HT-29 (cell line): ENCODE measurements at places on chromosomes 7 and 10.
A peak's percentile ranks its signal among the peaks of the same experiment; 100 is the strongest.

DNA sequence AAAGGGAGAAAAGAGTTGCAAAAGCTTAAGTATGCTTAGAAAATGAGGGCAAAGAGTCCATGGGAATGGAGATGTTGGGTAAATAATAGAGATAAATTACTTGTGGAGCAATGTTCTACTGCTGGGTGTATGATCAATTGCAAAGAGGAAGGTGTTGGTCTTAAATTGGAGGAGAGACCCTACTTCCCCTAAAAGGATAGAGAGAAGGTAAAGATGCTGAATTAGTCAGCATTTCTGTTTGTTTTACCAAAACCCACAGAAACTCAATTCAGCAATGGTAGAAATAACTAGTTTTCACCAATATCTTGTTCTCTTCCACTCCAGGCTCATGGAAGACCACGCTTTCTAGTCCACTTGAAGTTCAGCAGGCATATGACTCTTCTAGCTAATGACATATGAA, 32.1 kb downstream of the ASB4 start:
- no peak for DNase-seq

DNA sequence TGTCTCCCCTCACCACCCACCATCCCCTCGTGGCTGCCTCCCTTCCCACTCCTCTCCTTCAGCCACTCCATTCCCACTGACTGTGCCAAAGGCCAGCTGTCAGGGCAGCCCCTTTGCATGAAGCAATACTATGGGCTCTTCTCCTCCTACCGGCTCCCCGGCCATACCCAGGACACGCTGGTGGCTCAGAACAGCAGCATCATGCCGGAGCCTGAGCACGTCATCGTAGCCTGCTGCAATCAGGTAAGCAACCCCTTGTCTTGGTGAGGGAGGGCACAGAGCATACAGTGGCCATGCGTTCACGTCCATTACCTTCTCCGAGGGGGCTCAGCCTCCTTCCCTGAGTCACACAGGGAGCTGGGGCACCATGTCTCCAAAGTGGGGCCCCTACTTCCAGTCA, 11.6 kb downstream of the CHAT start:
- no peak for DNase-seq

- no peak for DNase-seq
Observed at GRCh38 chr7:139896831-139897230, 67.8 kb downstream of the TBXAS1 start.

GRCh38 chr10:28952523-28952922, 275.2 kb downstream of the BAMBI start:
- no peak for DNase-seq

DNA sequence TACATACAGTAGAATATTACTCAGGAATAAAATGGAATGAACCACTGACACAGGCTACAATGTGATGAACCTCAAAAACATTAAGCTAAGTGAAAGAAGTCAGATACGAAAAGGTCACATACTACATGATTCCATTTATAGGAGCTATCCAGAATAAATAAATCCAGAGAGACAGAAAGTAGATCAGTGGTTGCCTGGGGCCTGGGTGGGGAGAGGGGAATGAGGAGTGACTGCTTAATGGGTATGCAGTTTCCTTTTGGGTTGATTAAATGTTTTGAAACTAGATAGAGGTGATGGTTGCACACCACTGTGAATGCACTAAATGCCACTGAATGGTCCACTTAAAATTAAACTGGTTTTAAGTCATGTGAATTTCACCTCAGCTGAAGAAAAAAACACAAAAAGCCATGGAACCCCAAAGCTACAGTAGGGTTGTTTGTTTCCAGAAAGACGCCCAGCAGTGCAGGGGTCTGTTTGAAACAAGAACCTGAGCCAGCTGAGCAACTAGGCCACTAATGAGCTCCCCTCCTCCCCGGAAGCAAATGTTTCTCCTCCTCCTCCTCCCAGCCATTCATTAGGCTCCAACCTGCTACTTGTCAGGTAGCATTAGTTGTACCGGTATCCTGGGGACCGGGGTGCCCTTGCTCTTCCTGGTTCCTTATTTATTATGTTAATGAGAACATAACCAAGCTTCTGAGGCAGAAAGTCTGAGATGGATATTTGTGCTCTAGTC, 168.4 kb downstream of the EVX1 start:
- no peak for DNase-seq

DNA sequence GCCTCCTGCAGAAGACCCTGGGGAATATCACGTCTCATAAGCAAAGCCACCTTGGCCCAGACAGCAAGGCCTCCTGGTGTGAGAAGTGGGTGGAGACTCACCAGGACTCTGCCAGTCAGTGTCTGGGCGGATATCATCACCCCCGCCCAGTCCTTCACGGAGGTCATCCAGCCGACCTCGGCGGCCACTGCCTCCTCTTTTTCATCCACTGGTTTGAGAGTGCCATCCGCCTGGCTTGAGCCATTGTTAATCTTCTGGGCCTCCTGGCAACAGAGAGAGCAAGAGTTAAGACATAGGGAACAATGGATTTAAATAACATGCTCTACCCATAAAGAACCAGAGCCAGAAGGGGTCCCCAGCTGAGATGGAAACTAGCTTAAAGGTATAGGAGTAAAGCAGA, 233.8 kb downstream of the KCNMA1 start:
- no peak for DNase-seq

DNA sequence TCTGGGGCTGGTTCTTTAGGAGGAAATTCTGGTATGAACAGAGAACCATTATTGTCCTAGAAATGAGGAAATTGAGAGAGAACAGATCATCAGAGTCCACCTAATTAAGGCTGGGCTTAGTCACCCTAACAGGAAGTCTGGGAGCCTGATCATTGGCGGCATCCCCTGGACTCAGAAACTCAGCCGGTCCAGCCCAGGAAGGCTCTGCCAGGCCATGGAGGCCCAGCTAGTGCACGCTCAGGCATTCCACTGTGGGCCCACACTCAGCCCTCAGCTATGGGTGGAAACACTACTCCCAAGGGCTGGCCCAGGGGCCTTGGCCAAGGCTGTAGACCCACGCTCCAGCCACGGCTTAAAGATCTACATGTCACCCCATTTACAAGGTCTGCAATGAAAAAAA, 109.2 kb downstream of the PTPN20 start:
- no peak for DNase-seq

DNA sequence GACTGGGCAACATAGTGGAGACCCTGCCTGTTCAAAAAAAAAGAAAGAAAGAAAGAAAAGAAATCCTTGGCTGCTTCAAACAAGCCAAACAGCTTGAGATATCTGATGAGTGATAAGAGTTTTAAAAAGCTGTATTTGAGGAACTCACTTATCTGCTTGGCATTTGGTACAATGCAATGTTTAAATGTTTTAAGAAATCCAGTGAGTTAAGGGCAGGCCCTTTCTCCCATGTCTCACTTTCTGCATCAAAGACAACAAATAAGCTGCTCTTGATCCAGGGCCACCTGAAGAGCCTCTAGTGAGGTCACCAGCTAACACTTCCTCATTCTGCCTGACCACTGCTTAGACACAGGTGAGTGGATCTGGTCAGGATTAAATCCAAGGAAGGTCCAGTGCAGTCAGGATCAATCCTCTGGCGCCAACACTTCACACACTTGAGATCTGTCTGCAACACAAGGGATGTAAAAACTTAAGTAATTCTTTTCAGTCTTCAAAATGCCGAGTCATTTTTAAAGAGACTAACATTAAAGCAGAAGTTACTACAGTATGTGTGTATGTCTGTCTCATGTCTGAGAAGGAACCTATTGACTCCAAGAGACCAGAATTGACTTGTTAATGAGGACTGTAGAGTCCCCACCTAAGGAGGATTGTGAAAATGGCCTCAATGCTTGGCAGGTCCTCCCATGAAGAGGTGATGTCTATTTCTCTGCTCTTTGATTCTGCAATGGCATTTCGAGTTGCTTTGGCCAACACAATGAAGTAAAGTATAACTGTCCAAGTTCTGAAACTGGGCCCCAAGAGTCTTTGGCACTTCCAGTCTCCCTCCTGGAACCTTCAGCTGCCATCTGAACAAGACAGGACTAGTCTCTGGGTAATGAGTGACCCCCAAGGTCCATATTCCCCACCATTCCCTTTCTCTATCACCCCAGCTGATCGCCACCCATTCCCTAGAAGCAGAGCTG, 43.1 kb downstream of the CREB3L2 start:
- peak; percentile 28 for DNase-seq

GRCh38 chr7:102451371-102452054, 13.2 kb downstream of the ALKBH4 start:
- no peak for DNase-seq

DNA sequence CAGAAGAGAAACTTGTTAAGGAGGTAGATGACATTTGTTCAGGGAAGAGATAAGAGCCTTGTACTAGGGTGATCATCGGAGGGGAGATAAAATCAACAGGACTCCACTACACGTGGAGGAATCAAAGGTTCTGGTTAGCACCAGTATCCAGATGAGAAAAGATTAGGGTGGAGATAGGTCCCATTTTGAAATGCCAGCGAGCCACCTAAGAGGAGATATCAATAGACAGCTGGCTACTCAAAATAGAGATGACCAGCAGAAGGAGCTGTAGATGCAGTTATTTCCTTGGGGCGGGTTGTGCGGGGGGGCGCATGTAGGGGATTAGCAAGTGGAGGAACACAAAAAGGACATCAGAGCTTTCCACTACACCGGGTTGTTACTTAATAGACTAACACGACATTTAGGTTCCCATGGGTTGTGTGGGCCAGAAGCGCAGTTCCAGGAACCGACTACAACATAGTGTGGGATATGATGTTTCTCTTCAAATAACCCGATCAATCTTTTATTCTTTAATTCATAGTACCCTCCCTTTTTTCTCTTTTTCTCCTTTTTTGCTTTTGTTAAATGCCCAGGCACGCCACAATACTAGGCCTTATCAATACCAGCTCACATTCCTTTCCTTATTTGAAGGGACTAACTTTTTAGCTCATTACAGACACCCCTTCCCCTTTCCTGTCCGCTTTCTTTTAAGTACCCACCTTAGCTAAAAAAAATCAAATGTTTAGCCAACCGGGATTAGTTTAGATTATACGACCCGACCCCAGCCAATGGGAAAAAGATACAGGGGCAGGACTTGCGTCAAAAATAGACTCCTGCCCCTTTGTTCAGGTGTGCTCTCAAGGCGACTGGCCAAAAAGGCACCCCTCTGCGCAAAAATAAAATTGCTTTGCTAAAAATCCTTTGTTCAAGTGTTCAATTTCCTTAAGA, 2.0 kb upstream of the KIF11 start:
- no peak for DNase-seq

GRCh38 chr10:21292763-21293517, 232.5 kb downstream of the SKIDA1 start:
- peak; percentile 66 for DNase-seq

- no peak for DNase-seq
Observed at GRCh38 chr7:158004123-158004490, 583.5 kb downstream of the PTPRN2 start.

DNA sequence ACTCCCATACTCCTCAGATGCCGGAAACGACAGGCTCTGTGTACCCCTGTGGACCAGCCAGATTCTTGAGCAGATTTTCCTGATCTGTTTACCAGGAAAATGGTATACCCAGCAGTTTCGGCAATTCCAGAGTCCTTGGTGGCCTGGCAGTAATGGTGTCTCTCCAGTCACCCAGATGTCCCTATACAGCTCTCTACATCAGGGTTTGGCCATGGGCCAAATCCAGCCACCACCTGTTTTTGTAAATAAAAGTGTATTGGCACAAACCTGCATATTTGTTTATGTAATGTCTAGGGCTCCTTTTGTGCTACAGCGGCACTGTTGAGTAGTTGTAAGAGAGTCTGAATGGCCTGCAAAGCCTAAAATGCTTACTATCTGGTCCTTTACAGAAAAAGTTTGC, 491.3 kb downstream of the RPS24 start:
- no peak for DNase-seq

DNA sequence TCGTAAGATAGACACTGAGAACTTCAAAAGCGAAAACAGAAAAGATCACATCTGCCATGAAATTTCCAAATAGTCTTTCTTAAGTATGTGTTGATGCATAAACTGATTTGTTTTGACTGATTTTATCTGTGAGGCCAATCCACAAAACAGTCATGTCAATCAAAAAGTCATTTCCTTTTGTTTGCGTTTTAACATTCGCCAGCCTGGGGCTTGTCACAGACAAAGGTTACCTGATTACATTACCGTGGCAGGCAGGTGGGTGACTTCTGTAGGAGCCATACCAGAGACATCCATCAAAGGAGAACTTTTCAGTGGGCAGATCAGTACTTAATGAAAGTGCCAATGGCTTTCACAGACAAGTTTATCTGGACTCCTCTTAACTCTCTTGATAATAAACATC, 45.5 kb upstream of the BET1 start:
- no peak for DNase-seq

GRCh38 chr10:82625512-82626189, 750.7 kb downstream of the NRG3 start:
- DNase-seq: no peak

GRCh38 chr7:18993933-18994668, 123.3 kb downstream of the TWIST1 start:
- DNase-seq: no peak

GRCh38 chr10:47449979-47450378, 33.9 kb downstream of the ANXA8 start:
- DNase-seq: no peak

GRCh38 chr10:67934336-67934735, 49.9 kb downstream of the SIRT1 start:
- DNase-seq: no peak

GRCh38 chr7:154684666-154685563, 318.0 kb downstream of the PAXIP1 start:
- DNase-seq: no peak

- no peak for DNase-seq
Observed at GRCh38 chr7:25953859-25954258, 198.1 kb upstream of the NFE2L3 start.

DNA sequence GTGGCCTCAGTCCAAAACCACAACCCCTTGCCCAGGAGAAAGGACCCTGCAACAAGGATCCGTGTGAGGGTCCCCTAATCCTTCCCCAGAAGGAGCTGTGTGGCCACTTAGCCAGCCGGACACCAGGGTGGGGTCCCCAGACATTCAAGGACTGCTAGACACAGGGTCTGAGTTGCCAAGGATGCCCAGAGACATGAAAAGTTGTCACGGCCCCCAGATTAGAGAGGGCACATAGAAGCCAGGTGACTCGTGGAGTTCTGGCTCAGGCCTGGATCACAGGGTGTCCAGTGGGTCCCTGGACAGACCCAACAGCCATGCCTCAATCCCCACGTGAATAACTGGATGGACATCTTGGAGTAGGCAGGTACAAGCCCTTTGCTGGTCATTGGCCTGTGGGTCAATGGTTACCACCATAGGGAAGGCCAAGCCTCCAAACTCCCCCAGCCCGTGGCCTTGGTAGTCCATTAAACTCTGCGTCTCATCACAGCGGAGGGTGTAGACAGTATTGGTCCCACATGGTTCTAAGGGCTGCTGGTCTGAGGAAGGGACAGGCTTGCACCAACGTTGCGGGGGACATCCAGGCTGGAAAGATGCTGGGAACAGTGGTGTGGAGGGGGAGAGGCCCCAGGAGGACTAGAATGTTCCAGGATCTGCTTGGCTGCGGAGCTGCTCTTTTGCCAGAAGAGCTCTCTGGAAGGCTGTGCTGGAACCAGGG, 205.9 kb upstream of the PPP2R2D start:
- DNase-seq: no peak

GRCh38 chr7:123637203-123637602, 18.5 kb upstream of the LMOD2 start:
- DNase-seq: peak; percentile 5

GRCh38 chr10:71582019-71582418, 137.6 kb downstream of the C10orf105 start:
- peak; percentile 31 for DNase-seq
